Endothelial cell (in vitro differentiated cells): ENCODE measurements at places on chromosomes 2 and 18. TPM values are rescaled to one million over a fixed set of nuclear protein-coding genes. Genes with fewer than 3 reads are reported as not detected.

Gene GTF2A1L
- not detected for total RNA-seq

Gene SERPINB12
- total RNA-seq = not detected

Gene SGO2
- total RNA-seq = 10.5 TPM

Gene IL1R1
- total RNA-seq = 1.0 TPM

Gene NCOA1
- total RNA-seq = 47.4 TPM

Gene ARHGAP28
- 350 TPM for total RNA-seq

Gene AMER3
- total RNA-seq = 0.18 TPM

Gene NGEF
- total RNA-seq = 1.4 TPM
